ENCODE measurements at places on chromosomes 4 and X.

DNA sequence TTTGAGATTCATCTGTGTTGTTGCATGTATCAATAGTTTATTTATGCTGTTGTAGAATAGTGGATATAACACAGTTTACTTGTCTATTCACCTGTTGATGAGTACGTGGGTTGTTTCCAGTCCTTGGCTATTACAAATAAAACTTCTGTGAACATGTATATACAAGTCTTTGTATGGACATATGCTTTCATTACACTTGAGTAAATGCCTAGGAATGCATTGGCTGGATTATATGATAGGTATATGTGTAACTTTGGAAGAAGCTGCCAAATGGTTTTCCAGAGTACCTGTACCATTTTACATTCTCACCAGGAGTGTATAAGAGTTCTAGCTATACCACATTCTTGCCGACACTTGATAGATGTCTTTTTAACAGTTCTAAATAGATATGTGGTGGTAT, 16.5 kb downstream of the ART3 start:
- DNase-seq: no peak

DNA sequence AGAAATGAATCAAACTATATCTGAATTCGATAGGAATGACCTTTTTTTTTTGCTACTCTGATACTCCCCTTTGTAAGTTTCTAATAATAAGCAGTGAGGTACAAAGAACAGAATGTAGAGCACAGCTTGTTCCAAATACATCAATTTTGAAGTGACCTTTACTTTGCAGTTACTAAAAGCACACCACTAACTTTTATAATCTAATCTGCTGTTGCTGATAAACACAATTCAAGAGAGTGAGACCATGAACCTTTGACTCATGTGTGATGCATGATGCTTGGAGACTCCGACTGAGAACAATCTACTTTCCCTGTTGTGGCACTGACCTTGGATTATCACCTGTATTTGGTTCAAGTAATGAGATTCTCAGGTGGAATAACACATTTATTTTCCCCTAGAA, 91.6 kb upstream of the GNPDA2 start:
- no peak for DNase-seq

GRCh38 chr4:185573651-185574199, 38.4 kb upstream of the PDLIM3 start:
- no peak for DNase-seq

DNA sequence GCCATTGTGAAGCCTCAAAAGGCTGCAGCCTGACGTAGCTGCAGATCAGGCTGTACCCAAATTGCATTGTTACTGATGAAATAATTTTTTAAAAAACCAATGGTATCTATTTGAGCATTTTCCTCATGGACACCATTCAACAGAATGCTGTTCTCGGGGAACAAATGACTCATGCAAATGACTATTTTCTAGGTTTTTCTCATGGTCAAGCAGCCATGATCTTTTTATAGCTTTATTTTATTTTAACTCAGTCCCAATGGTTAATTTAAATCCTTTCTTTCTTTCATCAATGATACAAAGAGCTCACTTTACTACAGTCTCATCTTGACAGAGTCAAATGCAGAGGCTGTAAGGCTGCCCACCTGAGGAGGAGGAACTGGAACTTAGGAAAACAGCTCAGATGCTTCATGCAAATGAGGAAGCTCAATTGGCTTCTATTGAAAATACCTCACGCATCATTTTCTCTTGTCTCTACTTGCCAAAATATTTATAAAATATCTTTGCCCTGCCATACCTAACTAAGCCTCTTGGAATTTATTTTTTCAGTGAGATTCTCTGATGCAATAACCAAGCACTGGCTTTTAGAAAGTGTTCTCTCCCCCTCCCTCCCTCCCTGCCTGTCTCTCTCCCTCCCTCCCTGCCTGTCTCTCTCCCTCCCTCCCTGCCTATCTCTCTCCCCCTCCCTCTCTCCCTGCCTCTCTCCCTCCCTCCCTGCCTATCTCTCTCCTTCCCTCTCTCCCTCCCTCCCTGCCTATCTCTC, 81.0 kb downstream of the SORBS2 start:
- no peak for DNase-seq

- no peak for DNase-seq
Measured at GRCh38 chr4:16622826-16623225, 275.6 kb downstream of the LDB2 start.

DNA sequence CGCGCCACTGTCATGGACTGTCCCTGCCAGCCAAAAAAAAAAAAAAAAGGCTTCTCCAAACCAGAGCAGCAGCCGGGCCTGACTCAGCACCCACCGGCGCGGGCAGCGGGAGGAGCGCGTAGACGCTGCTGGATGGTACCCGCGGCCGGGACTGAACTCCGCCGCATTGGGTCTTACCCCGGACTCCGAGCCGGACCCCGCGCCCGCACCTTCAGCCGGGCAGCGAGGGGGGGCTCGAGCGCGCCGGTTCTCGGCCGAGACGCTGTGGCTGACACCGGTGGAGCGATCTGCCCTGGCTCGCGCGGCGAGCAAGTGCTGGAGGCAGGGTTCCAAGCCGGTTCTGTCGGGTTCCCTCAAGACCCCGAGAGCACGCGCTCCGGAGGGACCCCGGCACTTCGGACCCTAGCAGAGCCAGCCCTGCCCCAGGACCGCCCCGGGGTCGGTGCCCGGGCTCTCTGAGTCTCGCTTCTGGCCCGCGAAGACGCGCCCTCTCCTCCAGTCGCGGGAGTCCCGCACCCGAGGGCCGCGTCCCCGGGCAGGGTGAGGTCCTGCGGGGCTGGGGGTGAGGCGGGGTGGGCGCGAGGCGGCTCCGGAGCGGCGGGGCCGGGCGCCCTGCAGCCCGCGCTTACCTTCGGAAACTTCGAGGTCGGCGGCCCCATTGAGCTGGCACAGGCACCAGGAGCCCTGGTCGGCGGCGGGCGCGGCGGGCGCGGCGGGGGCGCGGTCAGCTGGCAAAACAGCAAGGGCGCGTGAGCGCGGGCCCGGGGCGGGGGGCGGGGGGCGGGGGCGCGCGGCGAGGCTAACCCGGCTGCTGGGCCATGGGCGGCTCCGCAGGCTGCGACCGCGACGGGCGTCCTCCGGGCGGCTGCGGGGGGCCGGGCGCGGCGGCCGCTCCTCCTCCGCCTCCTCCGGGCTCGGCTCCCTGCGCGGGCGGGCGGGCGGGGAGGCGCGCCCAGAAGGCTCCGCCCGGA, 11.8 kb upstream of the MAN2B2 start:
- DNase-seq: no peak

DNA sequence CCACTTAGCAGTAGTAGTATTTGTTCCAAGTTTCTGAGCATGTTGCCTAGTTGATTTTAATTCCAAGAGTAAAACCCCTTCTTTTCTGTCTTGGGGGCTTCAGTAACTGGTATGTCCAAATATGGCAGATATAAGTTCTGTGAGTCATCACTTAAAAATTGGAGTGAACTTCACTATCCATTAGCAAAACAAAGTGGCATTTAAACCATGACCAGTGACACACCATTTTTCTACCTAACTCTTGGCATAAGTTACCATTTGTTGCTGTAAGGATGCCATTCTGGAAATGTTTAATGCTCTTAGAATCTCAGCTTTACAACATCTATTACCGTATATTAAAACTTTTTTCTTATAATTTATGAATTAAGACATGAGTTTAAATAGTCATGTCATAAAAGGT, 102.0 kb downstream of the CBR4 start:
- DNase-seq: no peak

GRCh38 chr4:184860018-184860779, 34.4 kb upstream of the ACSL1 start:
- no peak for DNase-seq

DNA sequence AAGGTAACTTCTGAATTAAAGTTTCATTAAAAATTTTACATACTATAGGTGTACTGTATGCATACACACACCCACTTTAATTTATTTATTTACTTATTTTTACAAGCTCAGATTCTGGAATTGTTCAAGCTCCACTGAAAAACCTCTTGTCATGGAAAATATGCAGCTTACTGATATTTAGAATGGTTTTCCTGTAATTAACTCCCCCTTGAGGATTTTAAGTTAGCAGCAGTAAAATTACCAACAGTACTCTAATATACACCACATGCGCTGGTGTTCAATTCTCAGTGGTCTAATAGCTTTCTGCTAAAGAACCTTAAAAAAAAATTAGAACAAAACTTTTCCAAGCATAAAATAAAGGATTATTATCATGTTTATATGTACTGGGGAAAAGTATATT, 12.0 kb downstream of the MAB21L2 start:
- DNase-seq: peak; percentile 74

- no peak for DNase-seq
Measured at GRCh38 chrX:38170556-38170955, 50.1 kb downstream of the SRPX start.

DNA sequence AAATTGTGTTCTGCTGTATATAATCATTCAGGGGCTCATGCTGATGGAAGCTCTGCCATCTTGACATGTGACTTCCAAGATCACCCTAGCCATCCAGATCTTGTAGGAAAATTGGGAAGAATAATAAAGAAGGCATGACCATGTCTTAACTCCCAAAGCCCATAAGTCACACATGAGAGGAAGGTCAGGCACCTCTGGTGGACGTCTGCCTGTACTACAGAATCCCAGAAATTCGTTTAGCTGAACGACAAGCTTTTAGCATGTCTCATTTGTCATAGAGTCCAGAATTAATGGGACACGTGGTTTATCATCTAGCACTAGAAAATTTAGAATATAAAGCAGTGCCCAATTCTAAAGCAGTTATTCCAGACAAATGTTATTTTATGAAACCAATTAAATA, 212.7 kb downstream of the CENPC start:
- no peak for DNase-seq

DNA sequence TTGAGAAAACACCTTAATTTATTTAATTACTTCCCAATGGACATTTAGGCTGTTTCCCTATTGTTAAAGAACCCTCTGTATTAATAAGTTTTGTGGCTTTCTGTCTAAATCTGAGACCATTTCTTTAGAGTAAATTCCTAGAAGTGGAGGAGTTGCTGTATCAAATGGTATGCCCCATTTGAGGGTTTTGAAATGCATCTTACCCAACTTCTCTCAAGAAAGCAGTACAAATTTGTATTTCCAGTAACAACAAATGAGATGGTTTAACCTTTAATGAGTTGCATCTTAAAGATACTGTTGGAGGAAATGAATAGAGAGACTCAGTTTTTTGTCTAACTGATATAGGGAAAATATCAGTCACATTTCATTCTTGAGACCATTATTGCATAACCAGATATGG, 70.5 kb upstream of the CBLL2 start:
- DNase-seq: no peak

DNA sequence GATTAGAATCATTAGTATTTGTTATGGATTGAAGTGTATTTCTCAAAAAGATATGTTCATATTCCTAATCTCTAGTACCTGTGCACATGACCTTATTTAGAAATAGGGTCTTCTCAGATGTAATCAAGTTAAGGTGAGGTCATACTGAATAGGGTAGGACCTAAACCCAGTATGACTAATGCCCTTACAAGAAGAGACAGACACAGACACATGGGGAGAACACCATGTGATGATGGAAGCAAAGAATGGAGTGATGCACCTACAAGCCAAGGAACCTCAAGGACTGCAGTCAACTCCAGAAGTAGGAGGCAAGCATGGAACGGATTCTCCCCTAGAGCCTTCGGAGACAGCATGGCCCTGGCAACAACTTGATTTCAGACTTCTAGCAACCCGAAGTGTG, 31.4 kb downstream of the OTUD4 start:
- DNase-seq: no peak

- DNase-seq: no peak
Measured at GRCh38 chr4:154421618-154422017, 70.0 kb downstream of the DCHS2 start.

- no peak for DNase-seq
Measured at GRCh38 chr4:921830-922331, 10.2 kb downstream of the GAK start.

GRCh38 chr4:114875630-114876029, 237.8 kb downstream of the NDST4 start:
- DNase-seq: no peak

DNA sequence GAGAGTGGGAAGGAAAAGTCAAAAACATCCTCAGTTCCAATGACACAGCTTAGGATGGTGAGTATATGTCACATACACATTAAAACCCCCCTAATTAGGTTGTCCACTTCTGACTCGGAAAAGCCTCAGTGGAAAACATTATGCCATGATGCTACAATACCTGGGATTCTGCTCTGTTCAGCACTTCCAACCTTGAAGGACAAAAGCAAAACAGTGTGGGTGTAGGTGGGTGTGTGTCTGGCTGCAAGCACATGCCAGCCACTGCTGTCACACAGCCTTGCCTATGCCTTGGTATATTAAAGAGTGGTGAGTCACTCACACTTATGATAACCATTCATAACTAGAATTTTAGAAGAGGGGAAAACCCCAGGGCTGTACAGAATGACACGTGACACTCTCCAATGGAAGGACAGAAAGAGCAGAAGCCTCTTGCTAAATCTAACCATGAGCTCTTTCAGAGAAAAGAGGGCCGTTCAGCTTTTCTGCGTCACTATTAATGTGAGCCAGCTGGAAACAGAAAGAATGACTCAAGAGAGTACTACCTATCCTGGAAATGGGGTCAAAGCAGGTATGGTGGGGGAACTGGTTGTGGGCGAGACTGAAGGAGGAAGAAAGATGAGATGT, 159.6 kb downstream of the TET2 start:
- no peak for DNase-seq

- no peak for DNase-seq
Measured at GRCh38 chr4:71126719-71127118, 133.3 kb downstream of the DCK start.

- DNase-seq: peak; percentile 25
Measured at GRCh38 chrX:68997911-68998310, 167.3 kb downstream of the PJA1 start.

DNA sequence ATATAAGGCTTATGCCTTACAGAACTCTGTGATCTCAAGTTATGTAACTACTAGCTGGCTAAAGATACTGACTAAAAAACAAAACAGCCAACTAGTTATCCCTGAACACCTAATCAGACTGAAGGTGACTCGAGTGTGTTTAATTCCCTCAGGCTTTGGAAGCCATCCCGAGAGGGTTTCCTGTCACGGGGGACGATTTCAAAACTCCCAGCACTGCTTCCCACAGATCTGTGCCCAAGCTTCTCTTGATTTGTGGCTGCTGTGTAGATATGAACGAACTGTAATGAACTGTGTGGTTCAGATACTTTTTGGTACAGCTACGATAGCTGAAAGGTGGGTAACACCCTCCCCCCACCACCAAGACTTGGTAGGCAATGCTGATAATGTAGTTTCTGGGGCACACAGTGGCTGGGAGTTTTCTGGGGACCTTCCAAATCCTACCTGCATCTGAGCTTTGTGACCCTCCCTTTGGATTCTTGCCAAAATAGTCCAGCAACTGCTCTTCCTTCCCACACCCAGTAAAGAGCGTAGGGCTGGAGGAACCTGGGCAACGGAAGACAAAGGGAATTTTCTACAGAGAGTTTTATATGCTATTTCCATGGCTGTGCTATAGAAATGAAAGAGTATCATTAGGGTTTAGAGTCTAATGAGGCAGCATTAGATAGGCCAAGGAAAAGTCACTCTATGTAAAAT, 148.8 kb downstream of the MGST2 start:
- no peak for DNase-seq

GRCh38 chrX:40278340-40279090, 180.8 kb upstream of the BCOR start:
- no peak for DNase-seq

GRCh38 chr4:142236268-142236667, 599.9 kb downstream of the IL15 start:
- DNase-seq: no peak

All from AG09319 (cell line).